ENCODE measurements at places on chromosomes 4 and X. TPM values are rescaled to one million over a fixed set of nuclear protein-coding genes. Genes with fewer than 3 reads are reported as not detected.
A peak's percentile ranks its signal among the peaks of the same experiment; 100 is the strongest.

DNA sequence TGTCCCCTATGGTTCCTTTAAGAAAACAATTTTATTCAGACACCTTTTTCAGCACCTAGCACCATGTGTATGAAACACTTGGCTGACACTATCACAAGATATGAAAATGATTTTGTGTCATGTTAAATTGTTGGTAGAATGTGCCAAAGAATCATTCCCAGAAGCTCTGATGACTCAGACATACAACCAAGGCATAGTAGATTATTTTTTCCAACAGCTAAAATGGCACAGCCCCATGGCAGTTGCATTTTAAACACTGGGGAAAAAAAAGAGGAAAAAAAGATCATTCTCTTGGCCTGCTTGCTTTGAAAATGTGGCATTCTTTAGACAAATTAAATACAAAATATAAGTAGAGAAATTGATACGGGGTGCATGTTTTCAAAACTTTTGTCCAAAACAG, 230.2 kb downstream of the NLGN4X start:
- no peaks in the 10 kb centered on the region for H3K36me3 ChIP-seq
- H3K4me3 ChIP-seq, result no peak overlapping the region
- no peaks in the 10 kb centered on the region for H3K27me3 ChIP-seq
- no peak overlapping the region for H3K27ac ChIP-seq
- no peaks in the 10 kb centered on the region for H3K4me1 ChIP-seq

DNA sequence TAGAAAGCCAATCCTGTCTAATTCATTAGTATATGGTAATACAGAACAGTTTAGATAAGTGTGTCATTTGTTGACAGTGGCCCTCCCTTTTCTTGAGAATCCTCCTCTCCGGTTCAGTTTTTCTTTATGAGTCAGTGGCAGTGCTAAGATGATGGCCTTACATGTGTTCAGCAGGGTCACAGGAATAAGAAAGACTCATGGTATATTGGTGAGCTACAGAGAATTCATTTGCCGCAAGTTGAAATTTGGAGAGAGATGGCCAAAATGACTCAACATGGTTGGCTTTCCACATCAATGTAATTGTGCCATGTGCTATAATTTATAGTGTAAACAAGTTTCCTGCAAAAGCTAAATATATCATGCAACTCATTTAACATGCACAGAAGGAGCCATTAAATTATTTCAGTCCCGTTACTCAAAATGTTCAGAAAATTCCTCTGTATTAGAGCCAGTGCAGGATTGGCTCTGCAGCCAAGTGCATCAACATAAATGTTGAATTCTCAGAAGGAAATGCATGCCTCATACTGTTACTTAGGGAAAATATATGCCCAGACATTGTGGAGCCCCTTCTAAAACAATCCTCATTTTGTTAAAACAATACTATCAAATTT, 374.3 kb downstream of the AFF2 start:
- H3K36me3 ChIP-seq, result no peaks in the 10 kb centered on the region
- H3K4me1 ChIP-seq, result no peaks in the 10 kb centered on the region
- no peaks in the 10 kb centered on the region for H3K27me3 ChIP-seq
- no peak for DNase-seq
- no peak overlapping the region for H3K27ac ChIP-seq

- no peaks in the 10 kb centered on the region for H3K27me3 ChIP-seq
- no peaks in the 10 kb centered on the region for H3K36me3 ChIP-seq
- no peak overlapping the region for H3K4me3 ChIP-seq
- DNase-seq, result no peak
These were observed 56.9 kb upstream of the ATP6AP2 start for GRCh38 chrX:40523852-40524251.

GRCh38 chrX:40087425-40088298, 10.1 kb downstream of the BCOR start:
- no peak for DNase-seq
- H3K4me3 ChIP-seq, result no peak overlapping the region
- H3K4me1 ChIP-seq, result peaks cover 51% of the 10 kb centered on the region
- no peaks in the 10 kb centered on the region for H3K27me3 ChIP-seq
- no peaks in the 10 kb centered on the region for H3K36me3 ChIP-seq
- H3K27ac ChIP-seq, result no peak overlapping the region

GRCh38 chr4:184402740-184403383, 71.5 kb downstream of the IRF2 start:
- H3K36me3 ChIP-seq, result peaks cover 46% of the 10 kb centered on the region
- H3K27me3 ChIP-seq, result no peaks in the 10 kb centered on the region
- H3K4me1 ChIP-seq, result no peaks in the 10 kb centered on the region
- no peak overlapping the region for H3K4me3 ChIP-seq
- no peak for DNase-seq
- no peak overlapping the region for H3K27ac ChIP-seq

DNA sequence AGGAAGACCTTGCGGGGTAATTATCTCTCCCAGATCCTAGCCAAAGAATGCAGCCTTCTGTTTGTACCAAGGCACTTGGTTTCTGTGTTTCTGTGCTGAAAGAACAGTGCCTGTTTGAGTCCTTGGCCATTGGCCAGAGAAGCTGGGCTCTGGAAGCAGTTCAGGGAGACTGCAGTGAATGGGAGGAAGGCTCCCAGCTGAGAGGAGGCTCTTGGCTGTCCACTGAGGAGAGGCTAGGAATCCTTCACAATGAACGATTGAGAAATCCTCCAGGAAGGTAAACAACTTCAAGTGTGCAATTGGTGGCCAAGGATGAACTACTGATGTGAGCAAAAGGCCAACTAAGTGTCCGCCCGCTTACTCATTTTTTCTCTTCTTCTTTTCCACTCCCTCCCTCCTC, 61.3 kb downstream of the HS3ST1 start:
- no peaks in the 10 kb centered on the region for H3K36me3 ChIP-seq
- DNase-seq, result no peak
- H3K4me1 ChIP-seq, result no peaks in the 10 kb centered on the region
- no peak overlapping the region for H3K27ac ChIP-seq
- H3K27me3 ChIP-seq, result no peaks in the 10 kb centered on the region

- no peak overlapping the region for H3K27ac ChIP-seq
- H3K4me3 ChIP-seq, result no peak overlapping the region
- H3K4me1 ChIP-seq, result no peaks in the 10 kb centered on the region
- no peak for DNase-seq
These were observed 165.4 kb upstream of the USP38 start for GRCh38 chr4:143019351-143019750.

Gene KIAA1210
- total RNA-seq, result not detected

- H3K4me1 ChIP-seq, result no peaks in the 10 kb centered on the region
- no peak for DNase-seq
- H3K4me3 ChIP-seq, result no peak overlapping the region
- no peak overlapping the region for H3K27ac ChIP-seq
- no peaks in the 10 kb centered on the region for H3K36me3 ChIP-seq
These were observed 1318.6 kb downstream of the PCDH19 start for GRCh38 chrX:99091459-99091858.

DNA sequence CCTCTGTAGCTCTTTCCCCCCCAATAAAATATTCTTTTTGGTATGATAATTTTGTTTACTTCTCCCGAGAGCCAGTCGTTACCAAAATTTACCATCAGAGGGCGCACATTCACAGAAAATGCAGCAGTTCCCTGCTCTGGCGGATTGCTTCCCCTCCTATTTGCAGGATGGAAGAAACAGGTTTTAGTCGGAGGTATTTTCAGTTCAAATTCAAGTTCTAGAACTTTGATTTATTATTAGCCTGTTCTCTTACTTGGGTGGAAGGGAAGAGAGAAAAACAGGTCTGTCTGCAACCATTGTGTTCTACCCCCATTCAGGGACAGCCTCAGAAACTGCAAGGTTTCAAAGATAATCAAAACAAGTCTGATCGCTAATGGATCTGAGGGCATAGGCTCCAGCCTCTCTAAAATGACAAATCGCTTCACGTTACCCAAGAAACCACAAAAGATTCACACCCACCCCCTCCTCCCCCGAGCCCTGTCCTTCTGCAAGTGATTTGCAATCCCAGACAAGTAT, 263.8 kb upstream of the RPS6KA3 start:
- H3K36me3 ChIP-seq, result no peaks in the 10 kb centered on the region
- no peaks in the 10 kb centered on the region for H3K27me3 ChIP-seq
- no peak overlapping the region for H3K27ac ChIP-seq
- no peak overlapping the region for H3K4me3 ChIP-seq
- DNase-seq, result peak; percentile 30

GRCh38 chr4:43776371-43776770, 672.2 kb downstream of the KCTD8 start:
- H3K4me1 ChIP-seq, result no peaks in the 10 kb centered on the region
- DNase-seq, result no peak
- H3K27me3 ChIP-seq, result no peaks in the 10 kb centered on the region
- no peak overlapping the region for H3K27ac ChIP-seq
- no peak overlapping the region for H3K4me3 ChIP-seq

- DNase-seq, result peak; percentile 67
- H3K27me3 ChIP-seq, result no peaks in the 10 kb centered on the region
- H3K4me1 ChIP-seq, result no peaks in the 10 kb centered on the region
These were observed 147.9 kb downstream of the LRBA start for GRCh38 chr4:150867148-150867547.

- no peak overlapping the region for H3K4me3 ChIP-seq
- no peaks in the 10 kb centered on the region for H3K27me3 ChIP-seq
- no peak for DNase-seq
These were observed 54.2 kb downstream of the PLAC1 start for GRCh38 chrX:134603806-134604700.

Gene DAPP1
- total RNA-seq, result 20.9 TPM

DNA sequence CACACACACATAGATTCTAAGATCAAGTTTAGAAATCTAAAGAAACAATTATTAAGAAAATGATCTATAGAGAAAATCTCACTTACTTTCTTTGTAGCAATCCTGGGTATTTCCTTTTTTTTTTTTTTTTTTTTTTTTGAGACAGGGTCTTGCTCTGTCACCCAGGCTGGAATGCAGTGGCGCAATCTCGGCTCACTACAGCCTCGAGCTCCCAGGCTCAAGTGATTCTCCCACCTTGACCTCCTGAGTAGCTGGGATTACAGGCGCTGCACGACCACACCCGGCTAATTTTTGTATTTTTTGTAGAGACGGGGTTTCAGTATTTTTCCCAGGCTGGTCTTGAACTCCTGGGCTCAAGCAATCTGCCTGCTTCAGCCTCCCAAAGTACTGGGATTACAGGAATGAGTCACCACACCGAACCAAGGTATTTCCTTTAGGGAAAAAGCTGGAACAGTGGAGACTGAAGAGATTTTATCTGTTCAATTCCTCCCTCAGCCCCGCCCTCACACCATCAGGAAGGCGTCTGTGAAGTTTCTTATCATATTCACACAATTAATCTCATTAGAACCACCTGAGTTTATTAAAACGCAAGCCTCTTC, at the start of gene TRIML2:
TSS of gene TRIML2 (minus strand) at position 447 of the 599 bp plus-strand sequence. CDS start 4,235 bp downstream, outside the sequence.
- no peaks in the 10 kb centered on the region for H3K4me1 ChIP-seq
- no peak within 1 kb of the TSS for H3K27ac ChIP-seq
- no peak within 1 kb of the TSS for H3K4me3 ChIP-seq
- DNase-seq, result no peak
- no peaks in the 10 kb centered on the region for H3K36me3 ChIP-seq
- H3K27me3 ChIP-seq, result no peaks in the 10 kb centered on the region

DNA sequence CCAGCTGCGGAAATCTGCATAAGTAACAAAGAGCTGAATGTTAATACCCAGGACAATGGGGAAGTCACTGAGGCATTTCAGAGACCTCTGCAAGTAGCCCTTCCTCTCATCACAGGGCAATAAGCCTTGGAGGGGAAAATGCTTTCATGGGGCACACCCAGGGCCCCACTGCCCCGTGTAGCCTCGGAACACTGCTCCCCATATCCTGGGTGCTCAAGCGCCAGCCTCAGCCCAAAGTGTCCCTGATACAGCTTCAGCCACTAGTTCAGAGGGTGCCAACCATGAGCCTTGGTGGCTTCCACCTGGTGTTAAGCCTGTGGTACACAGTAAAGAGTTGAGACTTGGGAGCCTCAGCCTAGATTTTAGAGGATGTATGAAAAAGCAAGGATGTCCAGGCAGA, 402.8 kb upstream of the CXorf51A start:
- no peaks in the 10 kb centered on the region for H3K27me3 ChIP-seq
- no peak for DNase-seq
- no peaks in the 10 kb centered on the region for H3K36me3 ChIP-seq

DNA sequence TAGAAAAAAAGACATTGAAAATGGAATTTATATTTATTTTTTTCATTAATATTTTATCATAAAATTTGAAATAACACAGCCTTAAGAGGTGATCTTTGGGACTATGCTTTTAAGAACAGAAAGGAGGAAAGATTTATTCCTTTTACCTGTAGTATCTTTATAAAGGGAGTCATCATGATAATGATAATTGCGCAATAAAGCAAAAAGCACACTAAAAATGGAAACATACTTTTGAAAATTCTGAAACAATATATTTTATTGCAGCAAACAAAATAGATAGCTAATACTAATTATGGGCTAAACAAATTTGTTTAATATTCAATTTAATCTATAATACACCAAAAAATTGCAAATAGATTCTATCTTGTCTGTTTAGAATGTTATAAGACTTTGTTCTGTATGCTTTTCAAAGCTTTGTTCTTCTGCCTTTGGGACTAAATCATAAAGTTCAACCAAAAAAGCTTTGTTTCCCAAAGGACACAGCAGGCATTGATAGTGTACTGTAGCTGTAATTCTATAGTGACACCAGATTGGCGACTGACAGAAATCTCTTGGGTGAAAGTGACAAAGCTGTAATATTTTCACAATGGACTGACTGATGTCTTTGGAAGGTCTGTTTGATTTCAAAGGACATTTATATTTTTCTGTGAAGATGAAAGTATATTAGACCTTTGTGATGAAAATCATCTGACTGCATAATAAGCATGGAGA, 2156.6 kb upstream of the TENM3 start:
- DNase-seq, result no peak
- H3K4me3 ChIP-seq, result no peak overlapping the region
- no peak overlapping the region for H3K27ac ChIP-seq
- no peaks in the 10 kb centered on the region for H3K36me3 ChIP-seq
- no peaks in the 10 kb centered on the region for H3K27me3 ChIP-seq

GRCh38 chr4:126081336-126081735, 766.6 kb downstream of the FAT4 start:
- DNase-seq, result no peak
- no peaks in the 10 kb centered on the region for H3K36me3 ChIP-seq
- no peaks in the 10 kb centered on the region for H3K27me3 ChIP-seq

Gene FAT1
- not detected for total RNA-seq

DNA sequence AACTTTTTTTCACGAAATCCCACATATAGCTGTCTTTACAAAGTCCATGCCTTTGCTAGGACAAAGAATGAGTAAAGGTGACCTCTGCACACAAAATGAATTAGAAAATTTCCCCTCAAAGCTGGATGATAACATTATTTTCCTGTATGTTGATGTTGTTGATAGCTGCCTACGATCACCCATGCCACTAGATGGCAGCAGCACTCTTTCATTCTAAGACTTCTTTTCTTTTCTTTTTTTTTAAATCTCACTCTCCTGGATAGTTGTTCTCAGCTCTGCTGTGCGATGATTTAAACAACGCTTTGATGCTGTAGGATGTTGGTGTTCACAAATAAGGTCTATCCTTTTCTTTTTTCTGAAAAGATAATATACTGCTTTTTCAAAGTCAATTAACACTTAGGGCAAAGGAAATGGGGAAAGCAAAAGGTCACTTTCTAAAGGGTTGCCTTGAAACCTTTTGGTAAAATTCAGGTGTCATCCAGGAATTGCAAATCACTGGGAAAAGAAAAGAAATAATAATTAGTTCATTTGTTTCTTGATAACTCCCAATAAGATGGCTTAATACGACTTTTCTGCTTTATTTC, 266.8 kb downstream of the C4orf33 start:
- H3K27me3 ChIP-seq, result no peaks in the 10 kb centered on the region
- DNase-seq, result peak; percentile 21
- H3K36me3 ChIP-seq, result no peaks in the 10 kb centered on the region
- no peaks in the 10 kb centered on the region for H3K4me1 ChIP-seq
- no peak overlapping the region for H3K4me3 ChIP-seq

- H3K27me3 ChIP-seq, result no peaks in the 10 kb centered on the region
- no peak for DNase-seq
- no peak overlapping the region for H3K27ac ChIP-seq
- no peaks in the 10 kb centered on the region for H3K36me3 ChIP-seq
- no peaks in the 10 kb centered on the region for H3K4me1 ChIP-seq
These were observed 87.4 kb downstream of the PDGFC start for GRCh38 chr4:156884183-156884582.

Gene NHSL2
- 0.51 TPM for total RNA-seq

All from CD8-positive, alpha-beta memory T cell (primary cell).